SK-N-DZ (cell line): ENCODE measurements at places on chromosomes 12 and 14.

DNA sequence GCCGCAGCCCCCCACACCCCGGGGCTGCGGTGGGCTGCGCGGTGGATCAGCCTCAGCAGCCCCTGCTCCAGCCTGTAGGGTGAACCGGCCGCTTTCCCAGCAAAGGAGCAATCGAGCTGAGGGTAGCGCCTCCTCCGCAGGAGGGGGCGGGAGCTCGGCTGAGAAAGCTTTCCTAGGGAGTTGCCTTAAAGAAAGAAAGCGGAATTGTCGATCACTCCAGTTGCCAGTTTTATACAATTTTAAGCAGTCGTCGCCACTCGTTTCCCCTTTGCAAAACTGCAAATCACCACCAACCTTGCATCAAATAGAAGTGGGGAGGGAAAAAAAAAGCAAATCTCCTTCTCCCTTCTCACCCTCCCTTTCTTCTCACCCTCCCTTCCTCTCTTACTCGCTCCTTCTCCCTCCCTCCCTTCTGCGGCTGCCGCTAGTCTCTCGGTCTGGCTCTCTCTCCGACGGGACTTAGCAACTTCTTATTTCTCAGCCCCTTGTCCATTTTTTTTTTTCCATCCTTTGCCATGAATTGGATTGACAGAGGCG is at the start of gene PDE3A:
Gene PDE3A (plus strand): TSS at position 424 of the 537 bp plus-strand sequence. CDS start 748 bp downstream, outside the sequence.
- peak; percentile 85 for DNase-seq

GRCh38 chr12:22543246-22544037 is 900 bp downstream of the C2CD5 start:
- peak; percentile 66 for DNase-seq

- DNase-seq: no peak
Measured at GRCh38 chr12:32566663-32567295, 112.3 kb upstream of the DNM1L start.

DNA sequence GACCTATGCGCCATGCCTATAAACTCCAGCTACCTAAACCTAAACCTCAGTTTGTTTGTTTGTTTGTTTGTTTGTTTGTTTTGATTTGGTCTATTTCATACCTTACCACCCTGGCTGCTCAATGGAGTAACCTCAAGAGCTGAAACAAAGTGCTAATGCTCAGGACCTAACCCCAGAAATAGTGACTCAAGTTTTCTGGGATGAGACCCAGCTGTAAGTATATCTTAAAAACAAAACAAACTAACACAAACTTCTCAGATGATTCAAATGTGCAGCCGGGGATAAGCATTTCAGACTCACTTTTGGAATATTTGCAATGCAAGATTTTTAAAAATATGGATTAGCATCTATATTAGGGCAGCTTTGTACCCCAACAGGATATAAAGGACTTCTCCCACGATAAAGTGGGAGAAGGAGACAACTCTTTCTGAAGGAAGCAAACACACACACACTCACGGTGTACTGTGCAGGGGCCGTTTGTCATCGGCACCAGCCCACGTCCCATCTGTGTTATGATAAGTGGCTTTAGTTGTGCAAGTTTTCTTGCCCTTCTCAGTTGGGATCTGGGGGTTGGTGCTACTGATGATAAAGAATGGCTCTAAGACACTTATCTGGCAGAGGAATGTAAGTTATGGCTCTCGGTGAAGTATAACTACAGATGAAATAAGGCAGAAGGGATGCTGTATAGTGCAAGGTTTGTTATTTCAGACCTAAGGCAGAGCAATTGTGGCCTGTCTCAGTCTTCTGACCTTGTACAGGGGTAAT is 516.7 kb upstream of the TMEM132C start:
- DNase-seq: no peak

DNA sequence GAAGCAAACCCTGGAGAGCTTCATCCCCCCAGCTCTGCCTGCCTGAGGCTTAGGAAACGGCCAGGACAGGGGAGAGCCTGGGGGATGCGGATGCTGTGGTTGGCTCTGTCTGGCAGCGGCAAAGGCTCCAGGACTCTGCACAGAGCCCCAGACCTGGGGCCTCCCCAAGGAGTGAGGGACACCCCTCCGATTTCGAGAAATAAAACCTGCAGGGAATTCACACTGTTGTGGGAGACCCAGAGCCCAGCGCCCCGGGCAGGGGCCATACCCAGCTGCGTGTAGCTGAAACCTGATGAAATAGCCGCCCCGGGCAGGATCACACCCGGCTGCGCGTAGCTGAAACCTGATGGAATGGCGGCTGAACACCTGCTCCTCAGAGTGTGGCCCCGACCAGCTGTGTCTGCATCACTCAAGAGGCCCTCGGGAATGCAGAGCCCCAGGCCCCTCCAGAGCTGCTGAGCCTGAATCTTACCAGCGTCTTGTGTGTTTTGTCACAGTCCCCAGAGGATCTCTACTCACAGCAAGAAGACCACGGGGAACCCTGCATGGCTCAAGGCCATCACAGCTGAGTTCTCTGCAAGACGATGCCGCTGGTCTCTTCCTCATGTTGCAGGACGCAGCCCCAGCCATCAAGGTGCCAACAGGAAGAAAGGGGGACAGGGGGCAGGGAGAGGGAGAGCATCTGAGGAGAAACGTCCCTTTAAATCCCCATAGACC is 46.5 kb upstream of the GALNT9 start:
- no peak for DNase-seq

DNA sequence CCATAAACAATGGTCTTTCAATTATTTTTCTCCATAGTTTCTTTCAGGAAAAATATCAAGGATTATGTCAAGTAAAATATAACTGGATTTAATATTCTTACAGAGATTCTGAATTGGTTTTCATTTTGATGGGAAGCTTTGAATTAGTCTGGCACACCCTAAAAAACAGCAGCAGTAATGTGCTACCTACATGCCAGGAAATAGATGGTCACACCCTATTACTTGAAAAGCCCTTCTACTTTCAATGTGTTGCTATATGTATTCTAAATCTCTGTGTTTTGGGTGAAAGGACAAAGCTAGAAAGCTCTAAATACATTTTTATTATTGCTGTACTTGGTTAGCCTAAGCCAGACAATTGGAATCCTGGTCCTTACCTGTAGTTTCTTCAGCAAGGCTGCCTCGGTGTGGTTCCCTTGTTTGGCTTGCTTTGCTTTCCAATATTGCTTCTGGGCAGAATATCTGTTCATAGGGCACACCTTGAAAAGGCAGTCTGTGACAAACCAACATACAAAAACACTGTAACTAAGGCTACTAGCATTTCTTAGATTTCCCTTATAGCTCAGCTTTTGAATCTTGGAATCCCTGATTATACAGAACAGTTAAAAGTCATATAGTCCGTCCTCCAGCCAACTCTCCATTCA is 107.6 kb downstream of the ITPR2 start:
- no peak for DNase-seq

GRCh38 chr14:69489495-69489894 is 5.0 kb downstream of the PLEKHD1 start:
- DNase-seq: no peak

GRCh38 chr12:95316798-95317197 is 99.2 kb downstream of the VEZT start:
- no peak for DNase-seq

- DNase-seq: no peak
Measured at GRCh38 chr12:106126441-106127337, 12.1 kb downstream of the NUAK1 start.

GRCh38 chr12:120965534-120966091 is 12.7 kb upstream of the HNF1A start:
- DNase-seq: no peak

DNA sequence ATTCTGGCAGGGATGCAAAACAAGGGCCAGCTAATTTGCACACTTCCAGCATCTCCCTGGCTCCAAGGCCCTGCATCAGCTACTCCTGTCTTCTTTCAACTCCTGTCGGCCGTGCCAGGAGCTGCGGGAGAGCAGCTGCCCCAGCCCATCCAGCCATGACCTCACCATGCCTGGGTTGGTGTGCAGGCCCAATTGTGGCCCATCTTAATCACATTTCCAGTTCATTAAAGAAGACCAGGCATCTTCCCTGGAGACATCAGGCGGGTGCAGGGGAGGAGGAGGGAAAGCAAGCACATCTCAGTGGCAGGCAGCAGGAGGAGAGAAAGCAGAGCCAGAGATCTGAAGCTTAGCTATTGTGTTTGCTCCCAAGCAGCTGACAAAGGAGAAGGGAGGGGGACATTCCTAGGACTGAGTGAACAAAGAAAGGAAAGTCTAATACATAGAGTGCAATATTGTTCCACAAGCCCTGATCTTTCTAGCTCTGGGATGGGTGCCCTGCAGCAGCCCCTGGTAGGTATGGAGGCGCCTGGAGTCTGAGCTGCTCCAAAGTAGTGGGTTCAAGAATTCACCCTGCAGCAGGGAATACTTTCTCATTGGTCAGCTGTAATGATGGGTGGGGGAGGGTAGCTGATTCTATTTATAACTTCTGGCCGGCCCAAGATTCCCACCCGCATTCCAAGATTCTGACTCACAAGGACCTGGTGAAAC is 40.1 kb downstream of the VWF start:
- DNase-seq: peak; percentile 100

DNA sequence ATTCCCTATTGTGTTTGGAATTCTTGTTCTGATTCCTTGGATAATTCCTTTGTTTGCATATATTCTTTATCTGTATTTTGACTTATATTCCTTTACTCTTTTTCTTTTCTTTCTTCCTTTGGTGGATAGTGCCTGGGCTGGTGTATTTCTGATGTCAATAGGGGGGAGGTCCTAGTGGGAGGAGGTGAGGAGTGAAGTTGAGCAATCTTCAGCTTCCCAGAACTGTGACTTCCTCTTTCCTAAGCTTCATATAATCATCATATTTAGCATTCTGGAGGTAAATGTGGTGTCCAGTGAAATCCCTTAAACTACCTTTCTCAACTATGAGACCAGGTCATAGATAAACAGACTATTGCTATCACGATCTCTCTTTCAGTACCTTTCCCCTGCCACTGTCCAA is 29.6 kb upstream of the TBPL2 start:
- no peak for DNase-seq

- peak; percentile 44 for DNase-seq
Measured at GRCh38 chr14:39107591-39107996, 4.6 kb upstream of the SEC23A start.

DNA sequence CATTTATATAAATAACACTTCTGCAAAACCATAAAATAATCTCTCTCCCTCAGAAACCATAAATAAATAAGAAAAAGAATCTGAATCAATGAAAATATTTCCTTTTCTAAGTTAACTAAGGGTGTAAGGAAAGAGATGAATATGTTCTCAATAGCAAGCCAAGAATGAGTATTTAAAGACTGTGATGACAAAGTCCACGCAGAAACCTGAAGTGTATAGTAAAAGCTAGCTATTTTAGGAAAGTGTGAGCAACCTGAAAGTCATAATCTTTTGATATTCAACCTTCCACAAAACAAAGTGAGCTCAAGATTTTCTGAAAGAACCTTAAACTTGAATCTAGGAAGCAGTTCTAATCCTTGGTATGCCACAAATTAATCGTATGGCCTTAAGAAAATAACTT is 15.9 kb downstream of the EIF2S3B start:
- DNase-seq: no peak

GRCh38 chr12:117845271-117845904 is 123.4 kb downstream of the KSR2 start:
- DNase-seq: no peak

GRCh38 chr14:72444701-72445100 is 449.2 kb downstream of the DPF3 start:
- no peak for DNase-seq

- DNase-seq: no peak
Measured at GRCh38 chr12:91074154-91074709, 16.4 kb upstream of the KERA start.

DNA sequence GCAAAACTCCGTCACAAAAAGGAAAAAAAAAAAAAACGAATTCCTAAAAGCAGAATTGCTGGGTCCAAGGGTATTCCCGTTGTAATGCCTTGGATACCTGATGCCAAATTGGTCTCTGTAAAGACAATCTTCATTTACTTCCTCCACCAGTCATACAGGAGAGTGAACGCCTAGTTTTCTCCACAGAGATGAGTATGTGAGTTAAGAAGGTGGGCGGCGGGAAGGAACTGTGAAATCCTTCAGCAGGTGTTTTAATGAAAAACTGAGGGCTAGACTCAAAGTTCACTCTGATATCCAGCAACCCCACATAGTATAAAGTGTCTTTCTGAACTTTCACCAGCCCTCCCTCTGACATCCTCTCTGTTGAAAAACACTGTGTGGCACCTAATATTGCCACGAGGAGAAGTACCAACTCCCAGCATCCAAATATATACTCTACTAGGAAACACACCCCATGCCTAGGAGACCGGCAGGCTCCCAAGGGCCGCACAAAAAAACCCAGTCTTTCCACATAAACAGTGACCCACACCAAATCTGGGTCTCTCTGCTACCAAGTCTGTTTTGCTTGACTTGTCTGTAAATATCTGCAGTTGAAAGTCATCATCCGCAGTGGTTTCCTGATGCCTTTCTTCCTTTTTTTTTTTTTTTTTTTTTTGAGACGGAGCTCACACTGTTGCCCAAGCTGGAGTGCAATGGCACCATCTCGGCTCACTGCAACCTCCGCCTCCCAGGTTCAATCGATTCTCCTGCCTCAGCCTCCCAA is 30.3 kb upstream of the FOXN3 start:
- no peak for DNase-seq

- no peak for DNase-seq
Measured at GRCh38 chr12:31835276-31835882, 106.6 kb upstream of the AMN1 start.

- DNase-seq: peak; percentile 6
Measured at GRCh38 chr12:102169922-102170621, 27.6 kb downstream of the PMCH start.

DNA sequence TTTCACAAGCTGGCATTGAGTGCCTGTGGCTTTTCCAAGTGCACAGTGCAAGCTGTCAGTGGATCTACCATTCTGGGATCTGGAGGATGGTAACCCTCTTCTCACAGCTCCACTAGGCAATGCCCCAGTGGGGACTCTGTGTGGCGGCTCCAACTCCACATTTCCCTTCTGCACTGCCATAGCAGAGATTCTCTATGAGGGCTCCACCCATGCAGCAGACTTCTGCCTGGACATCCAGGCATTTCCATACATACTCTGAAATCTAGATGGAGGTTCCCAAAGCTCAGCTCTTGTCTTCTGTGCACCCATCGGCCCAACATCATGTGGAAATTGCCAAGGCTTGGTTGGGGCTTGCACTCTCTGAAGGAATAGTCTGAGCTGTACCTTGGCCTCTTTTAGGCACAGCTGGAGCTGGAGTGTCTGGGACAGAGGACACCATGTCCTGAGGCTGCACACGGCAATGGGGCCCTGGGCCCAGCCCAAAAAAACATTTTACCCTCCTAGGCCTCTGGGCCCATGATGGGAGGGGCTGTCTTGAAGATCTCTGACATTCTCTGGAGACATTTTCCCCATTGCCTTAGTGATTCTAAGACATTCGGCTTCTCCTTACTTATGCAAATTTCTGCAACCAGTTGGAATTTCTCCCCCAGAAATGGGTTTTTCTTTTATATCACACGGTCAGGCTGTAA is 313.3 kb upstream of the SFSWAP start:
- DNase-seq: no peak
